ENCODE measurements at places on chromosomes 2 and 18.
A peak's percentile ranks its signal among the peaks of the same experiment; 100 is the strongest.

- DNase-seq, result no peak
Measured at GRCh38 chr2:32688541-32688940, 60.7 kb downstream of the TTC27 start.

GRCh38 chr18:616380-616995 is 19.7 kb downstream of the CLUL1 start:
- DNase-seq, result no peak

- no peak for DNase-seq
Measured at GRCh38 chr2:217958206-217958883, 44.5 kb downstream of the TNS1 start.

- no peak for DNase-seq
Measured at GRCh38 chr2:218986148-218986761, 1.3 kb upstream of the FEV start.

GRCh38 chr2:71453404-71454220 is at the start of gene DYSF:
Gene DYSF, plus strand, starts transcription at chr2:71453561.
- peak; percentile 61 for DNase-seq

GRCh38 chr2:178306352-178307073 is 112.2 kb downstream of the OSBPL6 start:
- peak; percentile 45 for DNase-seq

- DNase-seq, result no peak
Measured at GRCh38 chr2:169323841-169324240, 38.5 kb downstream of the LRP2 start.

GRCh38 chr2:41020358-41020757 is 568.5 kb upstream of the SLC8A1 start:
- no peak for DNase-seq

- DNase-seq, result no peak
Measured at GRCh38 chr18:3346487-3346886, 84.6 kb downstream of the MYL12B start.

- peak; percentile 78 for DNase-seq
Measured at GRCh38 chr18:63322908-63323634, 3.5 kb upstream of the BCL2 start.

GRCh38 chr2:238567996-238568395 is 141.3 kb downstream of the ASB1 start:
- DNase-seq, result no peak

- DNase-seq, result no peak
Measured at GRCh38 chr2:232632229-232632903, 1.0 kb upstream of the EFHD1 start.

DNA sequence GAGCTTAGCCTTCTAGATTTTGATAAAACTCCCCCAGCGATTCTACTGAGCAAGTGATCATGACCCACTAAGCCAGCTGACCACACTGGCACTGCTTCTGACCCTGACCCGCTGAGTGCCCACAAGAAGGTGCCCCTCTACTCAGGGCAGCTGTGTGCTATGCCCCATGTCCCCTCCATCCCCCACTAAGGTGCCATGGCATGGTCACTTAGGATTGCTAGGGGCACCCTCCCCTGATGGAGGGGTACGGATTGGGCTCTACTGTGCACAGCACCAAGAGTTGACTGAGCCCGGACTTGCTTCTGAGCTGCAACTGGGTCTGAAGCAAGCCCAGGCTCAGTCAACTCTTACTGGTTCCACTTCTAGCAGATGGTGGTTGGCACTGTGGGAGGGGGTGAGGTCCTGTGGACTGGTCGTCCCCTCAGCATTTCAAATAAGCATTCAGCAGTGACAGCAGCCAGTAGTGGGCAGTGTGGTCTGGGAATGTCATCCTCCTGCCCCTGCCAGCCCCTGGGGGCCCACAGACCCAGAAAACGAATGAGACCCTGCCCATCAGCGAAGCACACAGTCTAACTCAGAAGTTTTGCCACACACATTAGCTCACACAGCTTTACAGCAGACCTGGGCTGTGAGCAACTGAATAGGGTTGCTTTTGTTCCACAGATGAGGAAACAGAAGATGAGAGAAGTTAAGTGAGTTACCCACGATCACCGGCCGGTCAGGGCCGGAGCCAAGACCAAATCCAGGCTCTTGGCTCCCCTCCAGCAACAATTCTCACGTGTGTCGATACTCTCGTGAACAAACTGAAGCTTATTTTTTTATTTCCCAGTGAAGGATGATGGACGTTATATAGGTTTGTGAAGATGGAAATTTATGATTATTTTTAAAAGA is 52.1 kb upstream of the FOSL2 start:
- no peak for DNase-seq

- DNase-seq, result no peak
Measured at GRCh38 chr18:65941482-65941881, 190.7 kb downstream of the CDH7 start.

- DNase-seq, result no peak
Measured at GRCh38 chr18:25144820-25145219, 207.1 kb downstream of the ZNF521 start.

DNA sequence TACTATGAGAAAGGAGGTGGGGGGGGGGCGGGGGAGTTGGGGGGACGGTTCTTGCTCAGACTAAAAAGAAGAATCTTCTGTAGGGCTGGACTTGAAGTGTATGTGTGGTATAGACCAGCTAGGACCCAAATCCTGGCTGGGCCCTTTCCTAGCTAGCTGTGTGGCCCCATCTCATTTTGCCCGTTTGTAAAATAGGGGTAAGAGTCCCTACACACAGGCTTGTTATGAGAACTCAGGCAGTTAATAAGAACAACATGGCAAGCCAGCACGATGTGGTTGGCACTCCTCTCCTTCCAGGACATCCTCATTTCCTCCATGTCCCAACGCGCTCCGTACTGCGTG is 1.1 kb downstream of the EVA1A start:
- no peak for DNase-seq

DNA sequence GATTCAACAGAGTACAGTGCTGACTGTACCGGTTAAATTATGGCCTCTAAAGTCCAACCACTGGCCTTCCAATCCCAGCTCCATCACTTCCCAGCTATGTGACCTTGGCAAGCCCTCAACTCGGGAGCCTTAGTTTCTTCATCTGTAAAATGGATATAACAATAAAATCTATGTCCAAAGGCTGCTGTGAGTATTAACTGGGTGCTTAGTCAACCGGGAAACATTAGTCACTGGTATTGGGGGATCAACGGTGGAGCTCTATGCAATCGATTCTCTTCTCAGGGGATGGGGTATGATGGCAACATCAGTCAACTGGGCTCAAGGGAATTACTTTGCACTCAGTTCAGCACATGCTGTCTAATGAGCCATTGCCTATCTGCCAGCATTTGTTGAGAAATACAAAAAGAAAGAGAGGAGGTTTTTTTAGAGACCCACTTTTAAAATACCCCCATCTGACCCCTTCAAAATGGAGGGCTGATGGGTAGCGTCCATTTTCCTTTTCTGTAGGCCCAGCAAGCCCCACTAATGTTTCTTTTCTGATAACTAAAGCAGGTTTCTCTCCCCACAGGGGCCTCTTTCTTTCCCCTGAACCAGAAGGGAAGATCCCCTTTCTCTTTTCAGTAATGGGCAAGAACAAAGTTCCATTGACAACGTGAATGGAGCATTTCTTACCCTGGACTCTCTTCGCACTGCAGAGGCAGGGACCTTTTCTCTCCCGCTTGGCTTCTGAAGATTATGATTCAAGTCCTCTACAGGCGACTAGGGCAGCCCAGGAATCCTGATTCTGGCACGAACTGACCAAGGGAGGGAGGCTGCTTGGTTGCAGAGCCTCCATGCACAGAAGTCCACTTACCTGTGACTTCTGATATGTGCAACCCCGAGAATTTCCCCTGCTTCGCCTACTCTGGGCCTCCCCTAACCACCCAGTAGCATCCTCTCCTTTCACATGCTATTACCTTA is 8.7 kb upstream of the AGFG1 start:
- DNase-seq, result no peak

GRCh38 chr2:70855667-70856066 is 20.1 kb upstream of the CD207 start:
- no peak for DNase-seq

GRCh38 chr2:203808046-203808750 is 59.4 kb upstream of the CTLA4 start:
- no peak for DNase-seq
